Stimulated activated CD8-positive, alpha-beta memory T cell treated with anti-CD3 and anti-CD28 coated beads, Interleukin-7, amount 100 ng/mL, for 4 hours (primary cell): ENCODE measurements at places on chromosomes 7 and 10.
A peak's percentile ranks its signal among the peaks of the same experiment; 100 is the strongest.

GRCh38 chr7:116224492-116225098, 14.3 kb downstream of the TES start:
- no peak for DNase-seq

DNA sequence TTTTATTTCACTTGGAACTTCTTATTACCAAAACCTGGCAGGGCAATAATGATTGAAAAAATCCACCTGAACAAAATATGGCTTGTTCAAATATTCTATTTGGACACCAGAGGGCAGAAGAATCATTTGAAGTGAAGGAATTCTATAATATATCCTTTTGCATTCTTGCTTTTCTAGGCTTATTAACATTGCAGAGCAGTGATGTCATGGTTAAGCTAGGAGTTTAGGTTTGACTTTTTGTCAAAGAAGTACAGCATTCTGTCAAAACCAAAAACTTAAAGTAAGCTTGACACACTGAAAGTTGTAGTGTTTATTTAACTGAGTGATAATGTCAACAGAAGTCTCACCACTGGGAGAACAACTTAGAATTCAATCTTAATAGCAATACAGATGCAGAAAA, 156.0 kb downstream of the SEMA3D start:
- no peak for DNase-seq

DNA sequence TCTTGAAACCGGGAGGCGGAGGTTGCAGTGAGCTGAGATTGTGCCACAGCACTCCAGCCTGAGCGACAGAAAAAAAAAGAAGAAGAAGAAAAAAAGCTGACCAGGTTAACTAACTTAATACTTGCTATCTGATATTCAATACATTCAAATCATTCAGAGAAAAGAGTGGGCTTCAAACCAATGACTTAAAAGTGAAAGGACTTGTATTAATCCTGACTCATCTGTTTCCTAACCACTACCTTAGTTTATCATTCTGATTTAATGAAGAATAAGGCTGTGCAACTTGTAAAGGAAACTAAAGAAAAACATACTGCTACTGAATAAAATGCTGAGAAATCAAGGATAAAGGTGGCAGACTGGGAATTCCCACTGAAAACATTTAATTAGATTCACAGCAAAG, 128.4 kb downstream of the NRBF2 start:
- DNase-seq = no peak

DNA sequence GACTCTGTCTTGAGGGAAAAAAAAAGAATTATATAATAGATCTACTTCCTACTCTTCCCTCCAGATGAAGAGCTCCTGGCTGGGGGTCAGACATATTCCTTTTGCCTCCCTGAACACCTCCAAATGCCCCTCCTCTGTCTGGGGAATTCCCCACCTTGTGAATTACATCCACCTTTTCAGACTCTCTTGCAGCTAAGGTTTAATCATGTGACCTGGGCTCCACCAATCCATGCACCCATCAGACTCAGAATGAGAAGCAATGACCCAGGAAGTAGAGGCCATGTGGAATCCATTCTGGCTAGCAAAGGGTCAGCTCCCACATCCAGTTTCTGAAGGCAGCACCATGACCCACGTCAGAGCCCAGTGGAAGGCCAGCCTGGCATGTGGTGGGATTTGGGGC, 93.6 kb upstream of the CUX1 start:
- no peak for DNase-seq

DNA sequence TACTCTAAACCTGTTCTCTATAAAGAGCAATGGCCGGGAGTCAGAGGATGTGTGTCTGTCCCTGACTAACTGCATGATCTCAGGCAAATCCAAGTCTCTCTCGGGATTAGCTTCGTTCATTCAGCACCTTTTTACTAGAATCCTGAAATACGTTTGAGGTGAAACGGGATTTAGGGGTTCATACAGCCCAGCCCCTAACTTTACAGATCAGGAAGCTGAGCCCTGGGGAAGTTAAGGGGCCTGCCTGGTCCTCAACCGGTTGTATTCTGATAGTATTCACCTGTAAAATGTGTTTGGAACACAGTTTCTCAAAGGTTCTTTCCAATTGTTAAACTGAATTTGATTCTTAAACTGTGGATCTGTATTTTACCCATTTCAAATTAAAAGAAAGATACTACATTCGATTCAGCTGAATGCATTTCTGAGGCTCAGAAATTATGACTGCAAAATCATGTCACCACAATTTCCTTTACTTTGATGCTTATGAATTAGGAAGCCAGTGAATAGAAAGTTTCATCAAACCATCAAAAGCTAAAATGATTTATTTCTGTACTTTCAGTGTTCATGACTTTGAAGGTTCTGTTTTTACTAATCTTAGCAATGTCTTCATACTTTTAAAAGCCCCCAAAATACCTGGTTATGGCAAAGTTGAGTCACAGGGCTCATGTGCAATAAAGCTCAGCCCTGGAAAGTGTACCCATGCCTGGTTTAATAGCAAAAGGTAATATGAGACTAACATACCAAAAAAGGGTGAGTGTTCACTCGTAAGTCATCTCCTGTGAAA, 28.9 kb upstream of the EZH2 start:
- peak; percentile 66 for DNase-seq

GRCh38 chr10:113425541-113425951, 127.3 kb upstream of the HABP2 start:
- no peak for DNase-seq
